Uterus (tissue), 4 donors: ENCODE measurements at places on chromosomes 1 and 21.

GRCh38 chr1:162861101-162861500 is at the start of gene CCDC190:
Gene CCDC190 (minus strand): TSS chr1:162861175. CDS start chr1:162859646, 1,529 bp downstream.
- no peak for DNase-seq
- no peaks in the 10 kb centered on the region for H3K36me3 ChIP-seq
- no peak within 1 kb of the TSS for H3K4me3 ChIP-seq
- no peaks in the 10 kb centered on the region for H3K27me3 ChIP-seq
- H3K4me1 ChIP-seq = no peaks in the 10 kb centered on the region

GRCh38 chr21:38768471-38769063 is 37.2 kb upstream of the ETS2 start:
- H3K4me3 ChIP-seq = no peak overlapping the region
- H3K36me3 ChIP-seq = no peaks in the 10 kb centered on the region
- DNase-seq = no peak
- no peaks in the 10 kb centered on the region for H3K4me1 ChIP-seq

DNA sequence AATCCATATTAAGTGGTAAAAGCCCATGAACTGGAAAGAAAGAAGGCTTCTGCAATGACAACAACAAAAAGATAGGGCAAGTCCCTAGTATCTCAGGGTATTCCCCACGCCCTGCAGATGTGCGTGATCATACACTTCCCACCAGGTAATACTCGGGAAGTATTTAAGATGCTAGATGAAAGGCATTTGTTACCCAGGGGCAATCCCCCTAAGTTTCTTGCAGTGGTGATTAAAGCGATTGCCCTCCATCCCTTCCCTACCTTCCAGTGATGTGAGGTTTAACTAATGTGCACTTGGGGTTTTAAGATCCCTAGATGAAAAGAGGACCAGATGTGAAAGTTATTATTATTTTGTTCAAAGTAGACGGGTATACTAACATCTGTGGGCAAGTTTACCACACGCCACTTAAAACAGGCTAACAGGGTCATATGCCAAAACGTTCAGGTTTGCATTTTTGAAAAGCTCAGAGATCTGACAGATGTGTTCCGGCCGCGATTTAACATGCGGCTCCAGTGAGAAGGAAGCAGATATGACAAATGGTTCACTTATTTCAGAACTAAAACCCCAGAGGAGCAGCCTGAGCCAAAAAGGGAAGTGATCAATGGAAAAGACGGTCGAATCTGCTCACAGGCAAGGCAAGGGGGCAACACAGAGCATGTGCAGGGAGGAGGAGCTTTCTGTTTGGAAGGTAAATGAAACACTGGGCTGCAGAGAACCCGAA is 17.4 kb downstream of the TIAM1 start:
- no peak overlapping the region for H3K4me3 ChIP-seq
- no peaks in the 10 kb centered on the region for H3K27me3 ChIP-seq
- DNase-seq = no peak

- H3K36me3 ChIP-seq = no peaks in the 10 kb centered on the region
- H3K4me1 ChIP-seq = no peaks in the 10 kb centered on the region
- no peak overlapping the region for H3K4me3 ChIP-seq
Observed at GRCh38 chr1:162873671-162874666, 13.0 kb upstream of the CCDC190 start.

- H3K27ac ChIP-seq = no peak overlapping the region
- H3K36me3 ChIP-seq = no peaks in the 10 kb centered on the region
- H3K4me1 ChIP-seq = no peaks in the 10 kb centered on the region
- no peak for DNase-seq
Observed at GRCh38 chr1:2181752-2182151, 12.8 kb downstream of the FAAP20 start.

DNA sequence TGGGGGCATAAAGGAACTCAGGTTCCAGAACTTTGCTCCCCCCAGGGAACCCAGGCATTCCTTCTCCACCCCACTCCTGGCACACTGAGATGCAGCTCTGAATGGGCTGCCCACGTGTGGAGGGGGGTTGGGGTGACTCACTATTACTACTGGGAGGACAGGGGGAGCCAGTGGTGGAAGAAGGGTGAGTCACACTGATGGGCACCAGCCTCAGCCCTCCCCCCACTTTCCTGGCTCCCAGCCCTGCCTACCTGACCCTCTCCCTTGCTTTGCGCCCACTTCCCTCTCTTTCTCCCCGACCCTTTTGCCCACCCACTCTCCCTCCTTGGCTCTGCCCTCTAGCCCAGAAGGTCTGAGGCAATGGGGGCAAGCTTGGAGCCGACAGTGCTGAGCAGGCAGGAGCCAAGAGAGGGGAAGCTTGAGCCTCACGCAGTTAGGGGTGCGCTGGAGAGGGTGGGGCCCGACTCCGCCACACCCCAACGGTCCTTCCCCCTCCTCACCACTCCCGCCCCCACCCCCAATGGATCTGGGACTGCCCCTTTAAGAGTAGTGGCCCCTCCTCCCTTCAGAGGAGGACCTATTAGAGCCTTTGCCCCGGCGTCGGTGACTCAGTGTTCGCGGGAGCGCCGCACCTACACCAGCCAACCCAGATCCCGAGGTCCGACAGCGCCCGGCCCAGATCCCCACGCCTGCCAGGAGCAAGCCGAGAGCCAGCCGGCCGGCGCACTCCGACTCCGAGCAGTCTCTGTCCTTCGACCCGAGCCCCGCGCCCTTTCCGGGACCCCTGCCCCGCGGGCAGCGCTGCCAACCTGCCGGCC is at the start of gene LMNA:
LMNA (plus strand) TSS at position 611 of the 818 bp plus-strand sequence. CDS start 208 bp downstream, outside the sequence.
- no peaks in the 10 kb centered on the region for H3K27me3 ChIP-seq
- no peaks in the 10 kb centered on the region for H3K36me3 ChIP-seq
- peak within 1 kb of the TSS; percentile 82 for H3K4me3 ChIP-seq

GRCh38 chr1:57204942-57205787 is 218.7 kb downstream of the DAB1 start:
- no peak overlapping the region for H3K27ac ChIP-seq
- no peaks in the 10 kb centered on the region for H3K27me3 ChIP-seq
- no peak for DNase-seq
- no peaks in the 10 kb centered on the region for H3K4me1 ChIP-seq
- H3K36me3 ChIP-seq = no peaks in the 10 kb centered on the region
- H3K4me3 ChIP-seq = no peak overlapping the region

DNA sequence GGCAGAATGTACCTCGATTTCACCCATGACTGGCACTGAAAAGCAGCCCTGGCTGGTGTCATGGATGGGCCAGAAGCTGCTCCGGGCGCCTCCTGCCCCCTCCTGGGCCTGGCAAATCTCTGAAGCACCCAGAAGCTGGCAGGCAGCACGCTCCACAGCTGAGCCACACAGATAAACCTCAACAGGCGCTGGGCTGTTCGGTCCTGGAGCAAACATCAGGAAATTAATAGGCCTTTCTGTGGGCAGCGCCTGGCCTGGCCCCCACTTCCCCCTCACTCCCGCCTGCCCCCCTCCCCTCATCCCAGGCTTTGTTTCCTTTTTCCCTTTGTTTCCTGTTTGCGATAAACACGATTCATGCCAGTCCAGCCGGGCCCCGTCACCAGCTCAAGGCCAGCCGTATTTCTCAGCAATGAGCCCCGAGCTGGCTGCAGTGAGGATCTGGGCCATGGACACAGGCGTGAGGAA is 20.1 kb upstream of the DISP3 start:
- H3K36me3 ChIP-seq = no peaks in the 10 kb centered on the region
- H3K27ac ChIP-seq = no peak overlapping the region
- H3K27me3 ChIP-seq = no peaks in the 10 kb centered on the region
- no peaks in the 10 kb centered on the region for H3K4me1 ChIP-seq
- DNase-seq = no peak
- H3K4me3 ChIP-seq = no peak overlapping the region
